Placental epithelial cell (primary cell): ENCODE measurements at places on chromosomes 12 and 14. TPM values are rescaled to one million over a fixed set of nuclear protein-coding genes. Genes with fewer than 3 reads are reported as not detected.

SLC17A8 gene
- not detected in 2 replicates for total RNA-seq

SLC6A12 gene
- not detected in 2 replicates for total RNA-seq

SPTB gene
- 0.39 and 0.98 TPM in 2 replicates for total RNA-seq

SDSL gene
- total RNA-seq, result 4.9 and 5.1 TPM in 2 replicates

OASL gene
- total RNA-seq, result not detected in 2 replicates

CLEC14A gene
- not detected in 2 replicates for total RNA-seq

HOXC9 gene
- 0.65 TPM in 1 of 2 replicates, not detected in the other for total RNA-seq

LRRC9 gene
- not detected in 2 replicates for total RNA-seq

TAS2R9 gene
- not detected in 2 replicates for total RNA-seq

NGB gene
- total RNA-seq, result not detected in 2 replicates

OR4E2 gene
- not detected in 2 replicates for total RNA-seq

TAS2R50 gene
- total RNA-seq, result 3.1 and 4.1 TPM in 2 replicates

LPAR5 gene
- total RNA-seq, result 5.1 and 10.7 TPM in 2 replicates

FGF6 gene
- total RNA-seq, result not detected in 2 replicates

CD163L1 gene
- 0.11 TPM in 1 of 2 replicates, not detected in the other for total RNA-seq

LRRIQ1 gene
- total RNA-seq, result under 0.01 and 0.43 TPM in 2 replicates

IFT81 gene
- total RNA-seq, result 6.4 and 14.9 TPM in 2 replicates

PIK3C2G gene
- total RNA-seq, result 7.1 and 10.0 TPM in 2 replicates

ABHD12B gene
- total RNA-seq, result not detected in 2 replicates

CFAP251 gene
- 5.9 and 8.7 TPM in 2 replicates for total RNA-seq

PZP gene
- total RNA-seq, result not detected in 2 replicates

ANG gene
- total RNA-seq, result 6.5 and 6.7 TPM in 2 replicates

TMTC2 gene
- total RNA-seq, result 36.8 and 131 TPM in 2 replicates

ZCCHC8 gene
- total RNA-seq, result 18.5 and 20.8 TPM in 2 replicates

TGM1 gene
- 33.4 and 35.4 TPM in 2 replicates for total RNA-seq

SP7 gene
- not detected in 2 replicates for total RNA-seq

MDGA2 gene
- 0.33 TPM in 1 of 2 replicates, not detected in the other for total RNA-seq

VDR gene
- 3.1 and 13.6 TPM in 2 replicates for total RNA-seq

TAS2R8 gene
- total RNA-seq, result not detected in 2 replicates

MYF5 gene
- total RNA-seq, result not detected in 2 replicates

CFAP54 gene
- total RNA-seq, result under 0.01 and 0.43 TPM in 2 replicates

OTOGL gene
- total RNA-seq, result not detected in 2 replicates

IL26 gene
- total RNA-seq, result not detected in 2 replicates

HCAR1 gene
- under 0.01 and 0.11 TPM in 2 replicates for total RNA-seq

EIF2S3B gene
- total RNA-seq, result 1.2 and 8.7 TPM in 2 replicates

ATF7IP gene
- 34.1 and 37.3 TPM in 2 replicates for total RNA-seq

ASB2 gene
- not detected in 2 replicates for total RNA-seq

HOXC10 gene
- total RNA-seq, result not detected in 2 replicates

TESPA1 gene
- not detected in 2 replicates for total RNA-seq

NRIP2 gene
- total RNA-seq, result not detected in 2 replicates

GUCY2C gene
- total RNA-seq, result 0.11 TPM in 1 of 2 replicates, not detected in the other

KCNA5 gene
- total RNA-seq, result not detected in 2 replicates

CD4 gene
- total RNA-seq, result 0.98 and 1.2 TPM in 2 replicates

FAM90A1 gene
- total RNA-seq, result 0.11 TPM in 1 of 2 replicates, not detected in the other

GPR132 gene
- 0.79 TPM in 1 of 2 replicates, not detected in the other for total RNA-seq

WIF1 gene
- total RNA-seq, result not detected in 2 replicates

TMCC3 gene
- total RNA-seq, result under 0.01 and 0.11 TPM in 2 replicates

EPYC gene
- total RNA-seq, result not detected in 2 replicates

TEX52 gene
- total RNA-seq, result not detected in 2 replicates

FGD6 gene
- total RNA-seq, result 30.2 and 40.7 TPM in 2 replicates

TRHDE gene
- total RNA-seq, result 1.7 and 2.0 TPM in 2 replicates

PTPRQ gene
- under 0.01 TPM in 1 of 2 replicates, not detected in the other for total RNA-seq

IFNG-AS1 gene
- not detected in 2 replicates for total RNA-seq

DHRS1 gene
- total RNA-seq, result 27.1 and 27.9 TPM in 2 replicates

ALDH1L2 gene
- total RNA-seq, result 3.9 and 6.8 TPM in 2 replicates
